Frontal cortex (tissue), 4 donors: ENCODE measurements at places on chromosomes 11 and 22. TPM values are rescaled to one million over a fixed set of nuclear protein-coding genes. Genes with fewer than 3 reads are reported as not detected.

DNA sequence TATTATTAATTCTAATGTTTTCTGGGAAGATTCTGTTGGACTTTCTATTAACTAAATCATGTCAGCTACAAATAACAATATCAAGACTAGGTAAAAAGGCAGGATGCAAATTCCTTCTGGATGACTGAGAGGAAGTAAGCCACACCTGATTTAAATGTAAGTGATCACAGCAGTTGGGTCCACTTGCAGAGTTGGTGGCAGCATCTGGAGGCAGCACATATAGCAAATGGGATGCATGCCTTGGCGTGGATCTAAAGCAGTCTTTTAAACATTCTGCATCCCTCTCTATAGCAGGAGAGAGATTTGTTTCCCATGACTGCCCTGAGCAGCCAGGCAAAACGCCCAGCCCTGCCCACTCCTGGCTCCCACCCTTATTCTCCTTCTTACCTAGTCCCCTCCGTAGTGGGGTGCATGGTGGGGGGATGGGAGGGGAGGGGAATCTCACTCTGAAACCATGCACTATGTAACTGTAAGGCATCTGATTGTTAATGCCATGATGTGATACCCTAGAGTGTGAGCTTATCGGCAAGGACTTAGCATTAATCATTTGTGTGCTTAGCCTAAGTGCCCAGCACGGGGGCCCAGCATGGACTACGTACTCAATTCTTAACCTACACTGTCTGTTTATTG lies 130.3 kb downstream of the EFCAB6 start:
- DNase-seq: no peak

Gene ZNF280B
- total RNA-seq: 4.1 TPM

- DNase-seq: no peak
Measured at GRCh38 chr22:23124611-23125511, 16.9 kb downstream of the RSPH14 start.

Gene OR51B2
- total RNA-seq: 0.41 TPM

Gene OR51B6
- not detected for total RNA-seq

- no peak for DNase-seq
Measured at GRCh38 chr11:107683807-107684206, 28.0 kb downstream of the SLN start.

Gene GSTT2
- total RNA-seq: 0.41 TPM

GRCh38 chr11:34940026-34940677 lies 23.7 kb downstream of the PDHX start:
- DNase-seq: no peak

Gene NLRP14
- total RNA-seq: 0.41 TPM

DNA sequence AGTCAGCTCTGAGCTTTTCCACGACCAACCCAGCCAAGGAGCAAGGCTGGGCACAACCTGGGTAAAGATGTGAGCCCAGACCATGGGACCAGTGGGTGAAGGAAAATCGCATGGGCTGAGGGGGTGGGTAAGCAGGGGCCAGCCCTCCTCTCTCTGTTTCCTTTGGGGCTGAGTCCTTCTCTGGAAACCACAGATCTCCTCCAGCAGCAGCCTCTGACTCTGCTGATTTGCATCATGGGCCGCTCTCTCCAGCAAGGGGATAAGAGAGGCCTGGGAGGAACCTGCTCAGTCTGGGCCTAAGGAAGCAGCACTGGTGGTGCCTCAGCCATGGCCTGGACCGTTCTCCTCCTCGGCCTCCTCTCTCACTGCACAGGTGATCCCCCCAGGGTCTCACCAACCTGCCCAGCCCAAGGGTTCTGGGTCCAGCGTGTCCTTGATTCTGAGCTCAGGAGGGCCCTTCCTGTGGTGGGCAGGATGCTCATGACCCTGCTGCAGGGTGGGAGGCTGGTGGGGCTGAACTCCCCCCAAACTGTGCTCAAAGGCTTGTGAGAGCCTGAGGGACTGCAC lies 67.8 kb downstream of the GGTLC2 start:
- DNase-seq: no peak

DNA sequence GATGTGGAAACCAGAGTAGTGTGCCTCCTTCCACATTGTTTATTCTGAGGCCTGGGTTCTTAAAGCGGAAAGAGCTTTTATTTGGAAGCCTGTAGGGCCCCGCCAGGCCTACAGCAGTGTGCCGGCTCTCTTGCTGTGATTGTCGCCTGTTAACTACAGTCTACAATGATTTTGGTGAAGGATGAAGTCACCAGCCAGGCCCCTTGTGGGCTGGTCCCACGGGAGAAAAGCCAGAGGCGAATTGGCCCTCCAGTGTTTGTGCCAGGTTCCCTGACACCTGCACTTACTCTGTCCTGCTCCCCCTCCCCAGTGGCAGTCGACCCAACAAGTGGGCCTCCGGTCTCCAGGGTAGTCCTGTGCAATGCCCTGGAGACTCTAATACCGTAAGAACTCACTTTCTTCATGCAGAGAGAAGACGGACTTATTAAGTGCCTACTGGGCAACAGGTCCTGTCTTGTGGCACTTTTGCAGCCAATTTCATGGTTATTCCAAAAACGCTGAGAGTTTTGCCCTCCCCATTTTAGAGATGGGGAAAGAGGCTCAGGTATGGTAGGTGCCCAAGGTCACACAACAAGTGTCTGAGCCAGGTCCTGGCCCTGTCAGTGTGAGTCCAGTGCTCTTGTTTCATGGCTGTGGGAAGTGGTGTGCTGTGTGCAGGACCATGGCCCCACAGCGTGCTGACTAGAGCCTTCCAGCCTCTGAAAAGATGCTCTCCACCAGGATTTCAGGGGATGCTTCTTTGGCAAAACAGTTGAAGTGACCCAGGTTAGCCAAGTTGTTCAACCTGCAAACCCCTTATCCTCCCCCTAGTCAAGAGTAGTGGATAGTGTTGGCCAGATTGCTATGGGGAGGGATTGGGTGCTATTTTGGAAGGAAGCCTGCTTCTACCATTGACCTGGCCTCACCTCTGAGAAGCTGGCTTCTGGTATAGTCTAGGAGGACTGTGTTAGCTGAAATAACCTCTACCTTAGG lies 1.4 kb downstream of the MICAL2 start:
- DNase-seq: no peak

- no peak for DNase-seq
Measured at GRCh38 chr22:50444663-50445062, 30.2 kb downstream of the SBF1 start.

GRCh38 chr11:48087974-48088681 lies 107.8 kb downstream of the PTPRJ start:
- DNase-seq: no peak

- no peak for DNase-seq
Measured at GRCh38 chr11:119480380-119481020, 57.5 kb upstream of the THY1 start.

Gene RFPL2
- 1.2 TPM for total RNA-seq

Gene UBE2L3
- 27.3 TPM for total RNA-seq

GRCh38 chr11:18329196-18329870 lies 7.0 kb downstream of the GTF2H1 start:
- DNase-seq: no peak

Gene KLHDC7B
- total RNA-seq: not detected

GRCh38 chr22:37443977-37444376 lies 16.7 kb upstream of the ELFN2 start:
- DNase-seq: no peak

- DNase-seq: no peak
Measured at GRCh38 chr11:118366287-118366686, 6.9 kb downstream of the UBE4A start.

DNA sequence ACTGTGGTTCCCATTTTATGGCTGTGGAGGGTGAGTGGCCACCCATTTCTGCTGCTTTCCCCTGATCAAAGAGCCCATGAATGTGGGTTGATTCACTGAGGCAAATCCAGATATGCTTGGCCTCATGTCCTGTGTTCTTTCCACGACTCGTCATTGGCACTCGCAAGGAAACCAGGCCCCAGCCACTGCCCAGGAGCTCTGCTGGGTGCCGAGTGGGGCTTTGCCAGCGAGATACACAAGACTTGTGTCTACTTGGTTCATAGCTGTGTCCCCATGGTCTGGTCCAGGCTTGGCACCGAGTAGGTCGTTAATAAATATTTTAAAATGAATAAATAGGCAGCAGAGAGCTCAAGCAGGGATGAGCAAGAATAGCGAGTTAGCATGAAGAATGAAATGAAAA lies 1291.5 kb downstream of the TBC1D22A start:
- no peak for DNase-seq

- DNase-seq: no peak
Measured at GRCh38 chr11:115616971-115617370, 112.8 kb upstream of the CADM1 start.

Gene MYO7A
- total RNA-seq: 0.82 TPM

DNA sequence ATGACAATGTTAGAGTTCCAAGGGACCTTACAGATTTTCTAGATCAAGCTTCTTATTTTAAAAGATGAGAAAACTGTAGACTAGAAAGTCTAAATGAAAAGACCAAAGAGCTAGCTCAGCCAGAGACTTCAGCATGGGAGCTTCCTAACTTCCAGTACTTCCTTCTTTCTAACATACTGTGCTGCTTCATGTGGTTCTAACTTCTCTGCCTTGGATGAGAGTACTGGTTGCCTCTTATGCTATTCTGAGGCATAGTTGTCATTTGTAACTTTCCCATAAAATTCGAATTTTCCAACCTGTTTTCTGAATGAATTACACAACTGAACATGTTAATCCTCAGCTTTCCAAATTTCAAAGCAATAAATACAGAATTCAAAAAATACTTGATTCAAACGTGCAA lies 1.8 kb downstream of the MTMR2 start:
- no peak for DNase-seq

Gene TOP3B
- 15.1 TPM for total RNA-seq

Gene RIBC2
- 0.41 TPM for total RNA-seq

GRCh38 chr11:58567889-58568512 lies 7.7 kb downstream of the LPXN start:
- DNase-seq: no peak

DNA sequence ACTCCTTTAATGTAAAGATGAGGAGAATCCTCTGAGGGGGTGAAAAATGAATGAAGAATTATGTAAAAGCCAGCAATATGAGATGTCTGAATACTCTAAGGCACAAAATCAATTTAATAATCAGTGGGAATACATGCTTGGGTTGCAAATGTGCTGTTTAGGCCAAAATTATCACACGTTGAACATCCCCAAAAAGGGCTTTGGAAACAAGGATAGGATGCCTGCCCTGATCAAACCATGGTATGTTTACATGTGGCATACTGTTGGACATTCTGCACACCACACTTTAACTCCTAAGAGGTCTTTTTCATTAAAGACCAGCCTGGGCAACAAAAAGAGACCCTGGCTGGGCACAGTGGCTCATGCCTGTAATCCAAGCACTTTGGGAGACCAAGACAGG lies 26.3 kb downstream of the F2 start:
- no peak for DNase-seq

Gene ZNRD2
- 15.9 TPM for total RNA-seq

Gene GANAB
- 62.8 TPM for total RNA-seq

Gene CD3G
- total RNA-seq: not detected

- DNase-seq: peak; percentile 50
Measured at GRCh38 chr11:8593935-8594909, at the start of gene STK33. Gene STK33 (minus strand): TSS chr11:8594228. CDS start chr11:8474905, 119,323 bp downstream.

Gene TUBA8
- 2.9 TPM for total RNA-seq

Gene ZBTB16
- total RNA-seq: 3.7 TPM

Gene PKDREJ
- under 0.01 TPM for total RNA-seq

Gene GNG3
- total RNA-seq: 20.0 TPM

Gene ACRV1
- total RNA-seq: 0.82 TPM

GRCh38 chr11:976431-977160 lies 50.9 kb downstream of the AP2A2 start:
- DNase-seq: peak; percentile 66

- no peak for DNase-seq
Measured at GRCh38 chr22:17548010-17548755, 15.1 kb upstream of the SLC25A18 start.

Gene SLC25A45
- total RNA-seq: 0.41 TPM

Gene LRRC74B
- under 0.01 TPM for total RNA-seq

GRCh38 chr22:45807156-45807915 lies 135.7 kb downstream of the ATXN10 start:
- DNase-seq: no peak

GRCh38 chr11:61149624-61150615 lies 11.3 kb downstream of the VPS37C start:
- no peak for DNase-seq

DNA sequence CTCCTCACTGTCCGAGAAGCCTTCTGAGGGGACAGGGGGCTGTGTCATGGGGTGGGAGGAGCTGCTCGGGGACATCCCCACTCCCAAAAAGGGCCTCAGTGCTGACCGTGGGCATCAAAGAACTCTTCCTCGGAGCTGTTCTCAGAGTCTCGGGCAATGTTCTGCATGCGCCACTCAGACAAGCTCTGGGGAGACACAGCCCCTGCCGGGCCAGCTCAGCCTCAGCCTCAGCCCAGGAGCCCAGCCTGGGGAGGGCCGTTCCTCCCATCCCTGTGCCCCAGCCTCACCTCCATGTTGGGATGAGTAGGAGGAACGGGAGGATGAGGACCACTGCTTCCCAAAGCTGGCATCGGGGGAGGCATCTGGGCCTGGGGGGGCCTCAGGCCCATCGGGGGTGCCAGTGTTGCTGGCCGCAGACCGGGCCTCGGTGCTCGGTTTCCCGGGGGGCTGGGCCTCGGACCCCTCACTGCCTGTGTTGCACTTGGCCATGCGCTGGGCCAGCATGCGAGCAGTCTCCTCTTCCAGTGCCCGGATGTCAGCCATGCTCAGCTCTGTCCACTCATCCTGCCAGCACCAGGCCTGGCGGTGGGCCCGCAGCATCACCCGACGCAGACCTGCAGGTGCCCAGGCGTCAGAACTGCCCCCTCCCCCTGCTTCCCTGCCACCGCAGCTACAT lies 5.2 kb downstream of the PITPNM1 start:
- no peak for DNase-seq

DNA sequence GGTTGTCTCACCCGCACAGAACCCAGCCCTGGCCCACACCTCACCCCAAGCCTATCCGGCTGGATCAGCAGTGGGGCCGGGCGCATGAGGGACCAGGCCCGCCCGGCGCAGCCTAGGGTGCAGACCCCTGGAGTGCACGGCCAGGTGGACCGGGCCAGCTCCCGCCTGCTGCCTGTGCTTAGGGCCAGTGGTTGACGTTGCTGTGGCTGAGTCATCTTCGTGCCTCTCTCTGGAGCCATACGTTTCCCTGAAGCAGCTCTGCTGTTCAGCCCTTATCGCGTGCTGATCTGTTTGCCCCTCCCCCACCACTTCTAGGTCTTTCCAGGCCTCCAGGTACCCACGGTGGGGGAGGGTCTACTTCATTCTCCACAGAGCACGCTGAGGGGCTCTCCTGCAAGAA lies 39.5 kb downstream of the CDKN1C start:
- DNase-seq: no peak

Gene MYEOV
- total RNA-seq: not detected

Gene SCGB2A2
- total RNA-seq: not detected

GRCh38 chr11:78080818-78081495 lies 1.3 kb upstream of the NDUFC2 start:
- DNase-seq: no peak

Gene LIF
- not detected for total RNA-seq

- DNase-seq: peak; percentile 73
Measured at GRCh38 chr11:73350908-73351636, 25.1 kb upstream of the RELT start.

- DNase-seq: no peak
Measured at GRCh38 chr22:44002324-44002723, 21.8 kb upstream of the PARVB start.
